ENCODE measurements at places on chromosomes 7 and 10.

DNA sequence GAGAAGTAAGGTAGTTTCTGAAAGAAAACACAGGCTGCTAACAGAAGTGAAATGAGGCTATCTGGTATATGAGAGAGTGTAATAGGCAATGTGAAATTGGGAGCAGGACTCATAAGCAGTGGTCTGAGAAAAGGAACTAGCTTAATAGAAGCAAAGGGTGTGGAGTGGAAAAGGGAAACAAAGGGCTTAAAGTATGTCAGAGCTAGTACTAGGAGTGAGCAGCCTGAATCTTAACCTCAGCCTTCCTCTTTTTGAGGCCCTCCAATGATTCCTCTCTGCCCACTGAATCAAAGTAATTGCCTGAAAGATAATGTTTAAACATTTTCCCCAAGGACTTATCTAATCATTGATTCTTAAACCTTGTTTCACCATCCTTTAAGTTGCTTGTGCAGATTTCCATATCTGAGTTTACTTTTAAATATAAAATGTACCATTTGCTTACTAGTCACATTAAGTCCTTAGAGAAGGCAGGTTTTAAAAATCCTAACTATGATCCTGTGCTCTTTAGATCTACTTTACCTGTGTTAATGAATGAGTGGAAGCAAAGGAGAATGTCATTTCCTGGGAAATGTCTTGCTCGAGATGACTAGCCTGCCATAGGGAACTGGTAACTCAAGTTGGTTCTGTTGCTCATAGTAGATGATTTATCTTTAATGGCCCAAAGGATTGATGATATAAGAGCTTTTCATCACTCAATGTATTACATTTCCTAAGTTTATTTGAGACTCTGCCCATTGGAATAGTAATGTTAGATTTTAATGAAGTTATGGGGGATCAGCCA lies 155.0 kb downstream of the SKAP2 start:
- DNase-seq, result peak; percentile 74

- DNase-seq, result peak; percentile 72
Observed at GRCh38 chr7:98178321-98178720, 32.9 kb upstream of the BHLHA15 start.

DNA sequence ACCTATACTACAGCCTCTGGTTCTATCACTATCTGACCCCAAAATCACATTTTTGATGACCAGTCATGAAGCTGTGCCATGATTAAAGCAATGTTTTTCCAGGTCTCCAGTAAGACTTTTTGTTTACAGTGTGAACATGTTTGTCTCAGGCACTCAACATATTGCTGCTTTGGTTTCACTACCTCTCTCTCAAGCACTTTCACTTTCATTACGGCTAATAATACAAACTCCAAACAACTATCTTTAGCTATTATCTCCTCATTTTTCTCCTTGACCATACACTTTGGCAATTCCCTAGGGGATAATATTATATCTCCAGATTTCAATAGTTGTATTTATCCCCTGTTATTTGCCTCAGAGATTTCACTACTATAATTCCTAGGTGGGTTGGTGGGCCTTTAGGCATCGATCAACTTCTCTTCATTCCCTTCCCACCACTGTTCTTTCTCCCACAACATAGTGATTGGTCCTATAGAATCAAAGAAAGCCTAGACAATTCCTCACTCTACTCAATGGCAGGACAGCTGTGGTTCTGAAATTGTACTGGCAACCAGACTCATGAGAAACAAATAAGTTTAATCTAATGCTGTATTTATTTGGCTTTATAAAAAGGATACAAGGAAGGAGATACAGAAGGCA lies 261.4 kb upstream of the ZWINT start:
- no peak for DNase-seq

- no peak for DNase-seq
Observed at GRCh38 chr7:48140001-48140681, 31.1 kb upstream of the ABCA13 start.

DNA sequence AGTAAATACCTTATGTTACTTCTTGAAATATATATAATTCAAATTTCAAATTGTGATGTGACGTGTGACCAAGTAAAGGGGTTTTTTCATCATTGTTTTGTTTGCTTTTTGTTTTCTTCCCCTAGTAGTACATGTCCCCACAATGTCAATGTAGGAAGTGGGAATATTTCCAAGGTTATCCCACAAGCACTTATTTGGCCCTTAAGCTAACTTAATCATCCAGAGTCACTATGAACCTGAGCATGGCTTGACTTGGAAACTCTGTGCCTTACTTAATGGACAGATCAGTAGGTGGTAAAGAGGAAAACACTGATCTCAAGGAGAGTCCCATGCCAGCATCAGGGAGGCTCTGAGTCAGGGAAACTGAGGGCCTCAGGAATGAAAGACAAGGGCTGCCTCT lies 569.3 kb upstream of the IGFBP3 start:
- no peak for DNase-seq

GRCh38 chr7:1698201-1698600 lies 28.1 kb downstream of the ELFN1 start:
- DNase-seq, result no peak

GRCh38 chr7:158111049-158111751 lies 476.4 kb downstream of the PTPRN2 start:
- DNase-seq, result no peak

GRCh38 chr10:119030421-119031250 lies 1.1 kb downstream of the NANOS1 start:
- peak; percentile 62 for DNase-seq

GRCh38 chr7:24755541-24756407 lies 1.5 kb downstream of the GSDME start:
- peak; percentile 95 for DNase-seq

GRCh38 chr7:36736090-36736898 lies 12.0 kb upstream of the AOAH start:
- no peak for DNase-seq

DNA sequence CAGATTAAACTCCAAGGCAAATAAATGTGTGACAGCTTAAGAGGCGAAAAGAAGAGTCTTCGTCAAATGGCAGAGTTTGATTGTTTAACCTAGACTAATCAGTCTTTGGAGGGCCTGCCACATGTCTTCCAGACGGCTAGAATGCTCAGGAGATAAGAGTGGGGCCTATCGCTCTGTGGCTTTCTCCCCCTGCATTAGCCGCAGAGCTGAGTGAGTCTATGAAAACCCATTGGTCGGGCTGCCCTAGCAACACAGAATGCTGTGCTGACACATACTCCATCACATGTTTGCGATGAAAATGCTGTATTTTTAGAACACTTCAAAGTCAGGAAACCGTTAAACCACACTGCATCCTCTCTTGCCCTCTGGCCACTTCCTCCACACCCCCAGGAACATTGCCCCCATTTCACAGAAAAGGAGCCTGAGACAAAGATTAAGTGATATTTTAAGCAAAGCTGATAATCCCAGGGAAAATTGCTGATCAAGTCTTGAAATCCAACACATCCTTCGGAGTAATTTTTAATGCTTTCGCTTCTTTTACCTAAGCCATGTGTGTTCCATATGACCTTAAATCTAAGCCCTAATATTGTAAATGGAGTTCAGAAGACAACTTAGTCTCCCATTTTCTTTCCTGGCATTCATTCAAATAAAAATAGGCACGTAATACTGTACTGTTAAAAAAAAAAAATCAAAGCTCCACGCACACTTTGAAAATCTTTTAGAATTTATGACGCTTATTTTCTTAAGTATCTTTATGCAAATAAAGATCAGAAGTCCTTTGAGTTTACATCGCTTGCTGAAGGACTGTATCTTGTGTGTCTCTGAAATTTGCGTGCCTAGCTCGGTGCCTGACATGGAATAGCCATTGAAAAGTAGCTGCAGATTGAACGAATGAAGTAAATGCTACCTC lies 161.2 kb downstream of the CELF2 start:
- no peak for DNase-seq

DNA sequence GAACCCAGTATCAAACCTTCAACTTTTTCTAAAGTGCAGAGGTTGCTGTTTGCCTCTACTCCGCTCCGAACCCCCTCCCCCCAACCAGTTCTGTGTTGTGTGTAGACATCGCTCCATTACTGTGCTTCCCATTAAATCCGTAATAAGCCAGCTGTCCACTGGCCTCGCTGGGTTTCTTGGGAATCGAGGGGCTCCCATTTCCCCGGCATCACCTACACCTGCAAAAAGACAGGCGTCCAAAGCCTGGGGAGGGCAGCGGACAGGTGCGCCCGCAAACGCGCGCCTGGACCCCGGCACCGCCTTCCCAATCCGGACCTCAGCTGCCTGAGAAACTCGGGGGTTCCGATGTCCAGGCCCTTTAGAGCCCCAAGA lies 631 bp downstream of the RTKN2 start:
- no peak for DNase-seq

DNA sequence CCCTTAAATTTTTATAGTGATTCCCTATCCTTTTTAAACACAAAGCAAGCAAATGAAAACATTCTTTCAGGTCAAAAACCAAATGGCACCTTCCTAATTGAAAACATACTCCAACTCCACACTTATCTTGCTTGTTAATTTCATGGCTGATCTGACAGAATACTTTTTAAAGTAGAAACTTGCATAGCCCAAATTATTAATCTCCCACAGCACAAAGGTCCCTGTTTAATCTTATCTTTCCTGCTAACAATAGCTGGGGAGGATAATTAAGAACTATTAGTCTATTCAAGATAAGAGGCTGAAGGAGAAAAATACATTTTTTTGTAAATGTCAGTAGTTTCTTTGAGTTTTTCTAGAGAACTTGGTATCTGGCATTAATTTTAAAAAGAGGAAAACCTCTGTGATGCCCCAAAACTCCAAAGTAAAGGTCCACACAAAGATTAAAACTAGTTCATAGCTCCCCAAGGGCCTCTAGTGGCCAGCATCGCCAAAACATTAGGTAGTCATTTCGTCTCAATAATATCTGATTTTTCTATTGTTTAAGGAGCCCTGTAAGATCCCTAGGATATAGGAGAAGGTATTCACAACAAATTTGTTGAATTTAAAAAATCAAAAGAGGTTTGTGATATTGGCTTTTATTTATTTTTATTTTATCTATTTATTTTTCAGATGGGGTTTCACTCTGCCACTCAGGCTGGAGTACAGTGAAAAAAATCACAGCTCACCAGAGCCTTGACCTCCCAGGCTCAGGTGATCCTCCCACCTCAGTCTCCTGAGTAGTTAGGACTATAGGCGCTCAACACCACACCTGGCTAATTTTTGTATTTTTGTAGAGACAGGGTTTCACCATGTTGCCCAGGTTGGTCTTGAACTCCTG lies 14.7 kb downstream of the CDNF start:
- DNase-seq, result peak; percentile 49

DNA sequence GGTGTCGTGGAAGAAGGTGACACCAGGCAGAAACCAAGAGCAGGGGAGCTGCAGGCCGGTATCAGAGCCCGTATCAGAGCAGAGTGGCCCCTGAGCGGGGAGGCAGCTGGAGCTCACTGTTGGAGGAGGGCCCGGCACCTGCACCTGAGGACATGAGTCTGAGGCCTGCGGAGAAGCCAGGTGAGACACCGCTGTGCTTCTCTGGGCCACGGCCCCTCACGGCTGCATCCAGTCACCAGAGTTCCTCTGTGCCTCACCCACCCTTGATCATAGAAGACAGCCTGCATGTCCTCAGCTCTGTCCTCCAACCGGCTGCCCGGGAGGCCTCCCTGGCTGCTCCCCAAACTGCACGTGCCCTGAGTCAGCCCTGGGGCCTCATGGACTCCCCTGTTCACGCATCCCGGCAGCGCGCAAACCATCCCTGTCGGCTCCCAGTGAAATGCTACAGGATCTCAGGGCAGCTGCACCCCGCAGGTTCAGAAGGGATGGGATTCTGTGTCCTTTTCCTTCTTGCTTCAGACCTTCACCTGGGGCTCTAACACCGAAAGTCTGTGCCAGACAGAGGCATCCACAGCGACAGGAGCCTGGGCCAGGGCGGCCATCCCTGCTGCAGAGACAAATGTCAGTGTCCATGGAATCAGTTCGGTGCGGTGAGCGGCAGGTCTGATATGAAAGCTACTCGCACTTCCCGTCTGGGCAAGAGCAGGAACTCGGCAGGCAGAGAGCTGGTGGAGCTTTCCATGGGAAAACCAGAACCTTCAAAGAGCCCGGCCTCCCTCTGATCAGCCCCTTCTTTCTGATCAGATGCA lies 111.9 kb upstream of the FAM20C start:
- DNase-seq, result no peak

DNA sequence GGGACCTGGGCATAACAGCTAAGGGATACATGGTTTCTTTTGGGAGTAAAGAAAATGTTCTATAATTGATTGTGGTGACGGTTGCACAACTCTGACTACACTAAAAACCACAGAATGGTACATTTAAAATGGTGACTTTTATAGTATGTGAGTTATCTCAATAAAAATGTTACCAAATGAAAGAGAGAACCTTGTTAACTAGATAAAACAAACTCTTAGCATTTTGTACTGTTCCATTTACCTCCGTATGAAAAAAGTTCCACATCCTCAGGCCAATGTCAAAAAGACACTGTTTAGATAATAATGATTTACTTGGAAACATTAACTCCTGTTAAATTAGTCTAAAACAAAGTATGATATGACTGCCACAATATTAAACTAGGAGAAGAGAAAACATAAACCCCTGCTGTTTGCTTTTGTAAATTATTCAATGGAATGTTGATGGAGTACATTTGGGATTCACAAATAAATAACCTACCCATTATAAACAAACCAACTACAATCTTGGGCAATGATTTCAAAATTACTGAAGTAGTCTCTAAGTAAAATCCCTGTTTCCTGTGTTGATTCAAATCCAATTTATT lies 60.7 kb downstream of the SMURF1 start:
- no peak for DNase-seq

- DNase-seq, result no peak
Observed at GRCh38 chr10:67140641-67141040, 214.8 kb downstream of the LRRTM3 start.

DNA sequence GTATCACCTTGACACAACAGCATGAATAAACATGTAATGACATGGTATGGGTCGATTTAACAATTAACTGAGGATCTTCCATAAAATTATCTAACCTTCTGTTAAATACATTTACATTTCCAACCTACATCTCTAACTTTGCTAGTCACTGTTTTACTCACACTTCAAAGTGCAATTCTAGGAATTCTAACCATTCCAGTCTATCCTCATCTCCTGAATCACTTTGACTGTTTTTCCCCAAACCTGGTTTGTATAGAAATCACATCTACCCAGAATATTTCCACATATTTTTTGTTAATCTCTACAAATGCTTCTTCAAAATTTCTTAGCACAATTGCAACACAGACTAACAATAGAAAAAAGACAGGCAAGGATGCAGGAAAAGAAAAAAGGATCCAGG lies 6.2 kb downstream of the ABI1 start:
- peak; percentile 35 for DNase-seq

- DNase-seq, result peak; percentile 96
Observed at GRCh38 chr10:110353244-110354119, 48.8 kb upstream of the SMNDC1 start.

DNA sequence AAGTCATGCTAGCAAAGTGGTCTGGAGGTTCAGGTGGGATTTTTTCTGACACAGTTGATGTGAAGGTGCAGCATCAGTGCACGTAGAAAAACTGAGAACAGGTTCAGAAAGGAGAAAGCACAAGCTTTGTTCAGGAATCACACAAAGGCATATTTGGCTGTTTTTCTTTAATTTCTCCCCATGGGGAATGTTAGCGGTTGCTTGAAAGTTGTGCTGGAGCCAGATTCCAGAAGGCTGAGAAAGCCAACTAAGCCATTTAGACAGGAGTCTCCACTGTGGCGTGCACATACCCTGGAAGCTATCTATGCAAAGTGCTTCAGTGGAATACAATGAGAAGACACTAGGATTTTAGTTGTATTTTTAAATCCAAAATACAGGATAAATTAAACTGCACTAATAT lies 201.4 kb downstream of the PCLO start:
- no peak for DNase-seq
